Astrocyte of the cerebellum (primary cell): ENCODE measurements at places on chromosomes 2 and 18.

- peak; percentile 26 for DNase-seq
Measured at GRCh38 chr18:69444221-69444620, 43.5 kb downstream of the DOK6 start.

DNA sequence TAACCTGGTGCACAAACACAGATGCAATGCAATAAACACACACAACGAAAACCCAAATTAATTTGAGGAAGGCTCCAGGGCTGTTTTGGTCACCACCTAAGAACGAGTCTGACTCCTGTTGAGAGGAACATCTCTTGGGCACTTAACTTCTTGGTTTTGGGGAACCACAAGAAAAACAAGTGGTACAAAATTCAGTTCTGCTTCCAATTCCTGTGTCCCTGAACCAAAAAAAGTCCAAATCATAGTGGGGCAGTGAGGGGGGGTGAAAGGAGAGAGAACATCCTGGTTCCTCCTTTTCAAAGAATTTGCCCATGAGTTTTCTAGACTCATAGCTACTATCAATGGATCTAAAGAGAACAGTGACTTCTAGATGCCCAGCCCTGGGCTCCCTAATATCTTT, 143.6 kb downstream of the COL4A4 start:
- DNase-seq, result no peak

- peak; percentile 24 for DNase-seq
Measured at GRCh38 chr2:74206180-74206688, 7.8 kb downstream of the MTHFD2 start.

GRCh38 chr2:20282916-20283592, 58.1 kb upstream of the SDC1 start:
- DNase-seq, result peak; percentile 48

DNA sequence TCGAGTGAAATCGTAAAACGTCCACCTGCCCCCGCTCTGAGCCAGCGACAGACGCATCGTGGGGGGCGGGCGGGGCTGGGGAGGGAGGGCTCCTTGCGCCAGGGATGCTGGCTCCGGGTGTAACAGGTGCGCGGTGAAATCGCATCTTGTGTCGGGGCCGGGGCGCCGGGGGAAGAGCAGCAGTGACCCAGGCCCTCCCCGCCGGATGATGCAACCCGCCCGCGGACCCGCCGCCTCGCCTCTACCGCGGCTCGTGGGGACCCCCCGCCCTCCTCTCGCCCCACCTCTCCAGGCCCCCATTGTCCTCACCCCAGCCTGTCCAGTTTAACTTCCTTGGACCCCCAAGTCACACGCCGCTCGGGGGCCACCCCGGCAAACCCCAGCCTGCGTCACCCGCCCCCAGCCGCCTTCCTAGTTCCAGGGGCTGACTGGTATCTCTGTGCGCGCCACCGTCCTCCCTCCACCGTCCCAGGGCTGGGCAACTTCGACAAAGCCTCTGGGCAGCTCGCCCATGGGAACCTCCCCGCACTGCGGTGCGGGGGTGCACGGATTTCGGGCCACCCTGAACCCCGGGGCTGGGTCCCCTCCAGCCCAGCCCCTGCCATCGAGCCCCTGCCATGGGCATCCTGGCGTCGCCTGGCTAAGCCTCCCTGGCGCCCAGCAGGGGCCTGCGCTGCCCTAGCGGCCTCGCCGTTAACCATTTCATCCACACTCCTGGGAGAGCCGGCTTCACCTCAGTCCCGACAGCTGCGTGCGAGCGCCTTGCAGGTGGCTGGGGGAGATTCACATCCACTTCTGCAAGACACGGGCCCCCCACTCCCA, 799 bp upstream of the KIF1A start:
- no peak for DNase-seq

DNA sequence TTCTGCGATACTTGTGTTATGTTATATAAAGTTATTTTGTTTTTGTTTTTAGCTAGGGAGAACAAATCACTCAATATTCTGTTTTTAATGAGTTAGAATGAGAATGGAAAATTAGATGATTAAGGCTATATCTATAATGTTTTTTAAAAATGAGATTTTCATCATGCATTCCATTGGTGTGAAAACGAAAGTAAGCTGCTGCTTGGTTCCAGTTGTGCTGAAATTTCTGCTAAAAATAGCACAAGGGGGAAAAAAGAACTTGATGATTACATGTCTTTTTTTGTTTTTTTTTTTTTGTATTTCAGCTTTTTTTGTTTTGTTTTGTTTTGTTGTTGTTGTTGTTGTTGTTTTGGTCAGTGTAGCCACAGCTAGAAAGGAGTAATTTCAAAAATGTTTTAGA, 242.6 kb upstream of the KCNJ3 start:
- no peak for DNase-seq
